ENCODE measurements at places on chromosomes 3 and 15.

DNA sequence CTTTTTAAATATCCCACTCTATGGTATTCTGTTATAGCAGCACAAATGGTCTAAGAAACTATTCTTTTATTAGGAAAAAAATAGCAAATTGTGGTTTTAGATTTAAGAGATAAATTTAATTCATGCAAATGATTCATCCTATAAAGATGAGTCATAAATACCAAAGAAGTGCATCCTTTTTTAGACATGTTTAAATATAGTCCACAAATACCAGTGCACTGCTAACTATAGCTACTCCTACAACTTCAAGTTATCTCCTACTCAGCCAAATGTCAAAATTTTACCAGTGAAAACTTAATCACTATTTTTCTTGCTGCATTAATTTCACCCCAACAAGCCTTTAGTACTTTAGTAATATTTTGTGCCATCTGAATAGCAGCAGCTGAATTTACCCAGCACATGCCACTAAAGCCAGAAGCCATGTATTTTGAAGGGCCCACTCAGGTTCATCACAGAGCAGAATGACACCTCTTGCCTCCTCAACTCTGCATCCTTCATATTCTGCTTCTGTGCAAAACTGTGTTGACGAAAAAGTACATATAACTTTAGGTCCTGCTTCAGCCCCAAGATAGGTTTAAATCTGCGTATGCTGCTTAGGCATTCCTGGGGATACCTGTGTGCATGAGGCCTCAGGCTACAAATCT, 24.9 kb downstream of the CX3CR1 start:
- no peak for DNase-seq

- DNase-seq: peak; percentile 88
Measured at GRCh38 chr3:189961522-189962161, 159.1 kb downstream of the P3H2 start.

DNA sequence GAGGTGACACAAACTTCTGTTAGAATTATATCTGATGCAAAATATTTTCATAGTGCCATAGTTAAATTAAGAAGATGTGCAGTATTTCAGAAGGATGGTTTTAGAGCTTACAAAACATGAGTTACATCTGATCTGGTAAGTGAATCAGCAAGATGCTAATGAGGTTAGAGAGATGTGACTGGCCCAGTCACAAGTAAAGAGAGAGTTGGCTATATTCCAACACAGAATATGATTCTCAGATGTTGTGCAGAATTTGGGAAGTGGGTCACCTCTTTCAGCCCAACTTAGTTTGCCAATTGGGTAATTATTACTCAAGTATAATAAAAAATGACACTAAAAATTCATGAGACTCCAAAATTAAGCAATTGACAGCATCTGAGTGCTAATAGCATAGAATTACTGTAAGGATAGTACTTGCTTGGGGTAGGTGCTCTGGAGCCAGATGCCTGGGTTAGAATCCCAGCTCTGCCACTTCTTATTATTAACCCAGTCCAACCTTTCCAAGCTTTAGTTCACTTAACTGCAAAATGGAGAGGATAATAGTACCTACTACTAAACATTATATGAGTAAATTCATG, 30.8 kb downstream of the P2RY1 start:
- no peak for DNase-seq

DNA sequence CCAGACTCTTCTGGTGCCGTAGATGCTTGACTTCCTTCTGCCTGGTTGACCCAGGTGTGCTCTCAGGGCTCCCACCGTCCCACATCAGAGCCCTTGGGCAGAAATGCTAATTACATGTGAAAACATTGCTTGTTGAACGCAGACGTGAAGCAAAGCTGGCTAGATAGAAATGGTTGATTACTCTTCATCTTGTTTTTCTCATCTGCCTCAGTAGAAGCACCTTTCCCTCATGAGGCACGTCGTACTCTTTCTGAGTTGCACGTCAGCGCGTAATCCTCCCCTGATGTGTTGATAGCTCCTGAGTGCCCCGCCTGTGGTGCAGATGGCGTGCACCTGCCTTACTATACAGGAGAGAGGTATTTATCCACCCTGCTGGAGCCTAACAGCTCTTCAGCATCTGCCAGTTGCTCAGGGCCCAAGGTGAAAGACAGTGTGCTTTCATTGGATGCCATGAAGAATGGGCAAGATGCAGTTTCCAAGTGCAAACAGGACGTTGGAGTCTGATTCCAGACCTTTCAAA, 18.1 kb downstream of the MAP6D1 start:
- DNase-seq: no peak

GRCh38 chr3:182530316-182530715, 263.0 kb upstream of the ATP11B start:
- no peak for DNase-seq

DNA sequence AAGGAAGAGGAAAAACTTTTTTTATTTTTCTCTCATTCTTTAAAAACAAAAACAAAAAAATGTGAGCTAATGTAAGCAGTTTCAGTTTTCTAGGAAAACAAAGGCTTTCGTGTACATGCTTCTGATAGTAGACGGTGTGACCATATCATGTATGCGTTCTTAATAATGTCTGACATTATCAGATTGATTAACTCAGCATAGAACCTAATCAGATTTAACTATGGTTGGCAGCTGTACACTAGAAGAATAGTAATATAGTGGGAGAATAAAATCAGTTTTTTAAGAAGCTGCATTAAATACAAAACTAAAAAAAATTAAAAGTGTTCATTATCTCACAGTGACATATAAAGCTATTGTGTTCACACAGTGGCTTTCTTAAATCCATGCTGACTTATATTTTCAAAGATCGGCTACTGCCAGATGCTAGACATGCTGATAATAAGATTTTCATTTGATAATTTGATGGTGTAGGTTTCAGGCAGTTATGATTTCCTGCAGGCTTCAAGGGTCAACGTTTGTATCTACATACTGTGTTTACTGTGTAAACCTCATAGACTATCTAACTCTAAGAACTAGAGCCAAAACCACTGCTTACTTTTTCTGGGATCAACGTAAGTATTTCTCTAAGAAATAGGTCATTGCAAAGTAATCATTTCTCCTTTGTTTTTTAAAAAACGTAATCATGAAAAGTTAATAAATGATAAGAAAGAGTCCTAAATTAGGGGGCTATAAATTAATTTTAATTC, 74.0 kb downstream of the UBE2E2 start:
- DNase-seq: no peak

GRCh38 chr3:161069511-161070251, 35.5 kb downstream of the B3GALNT1 start:
- no peak for DNase-seq

- DNase-seq: no peak
Measured at GRCh38 chr3:150074277-150074676, 103.6 kb upstream of the PFN2 start.

DNA sequence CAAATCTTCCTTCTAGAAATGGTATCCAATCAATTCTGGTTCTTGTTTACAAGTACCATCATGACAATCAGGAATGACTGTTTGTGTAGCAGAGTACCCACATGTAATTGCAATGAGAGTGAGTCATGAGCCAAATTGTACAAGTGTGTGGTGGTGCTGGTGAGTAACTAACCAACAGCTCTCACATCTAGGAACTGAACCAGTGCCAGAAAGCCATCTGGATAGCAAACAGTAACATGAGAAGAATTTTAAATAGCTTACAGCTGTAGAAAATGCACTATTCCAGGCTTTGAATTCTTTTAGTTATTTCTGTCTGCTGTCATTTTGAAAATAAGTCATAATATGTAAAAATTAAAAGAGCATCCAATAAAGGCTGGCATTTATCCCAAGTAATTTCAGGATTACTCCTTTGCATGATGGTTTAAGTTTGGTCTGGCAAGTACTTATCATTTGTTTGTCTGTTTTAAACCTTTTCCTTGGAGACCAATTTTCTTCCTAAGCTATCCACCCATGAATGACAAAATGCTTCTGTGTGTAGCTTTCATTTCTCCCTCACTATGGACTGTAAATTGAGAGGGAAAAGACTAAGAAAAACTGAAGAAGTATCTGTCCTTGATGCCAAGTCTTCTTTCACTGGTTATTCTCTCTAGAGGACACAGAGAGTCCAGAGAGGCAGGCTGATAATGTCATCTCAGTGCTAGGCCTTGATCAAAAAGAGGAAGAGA, 60.0 kb downstream of the PIK3CB start:
- DNase-seq: peak; percentile 85

GRCh38 chr3:45112939-45113338, 33.2 kb downstream of the CDCP1 start:
- no peak for DNase-seq

DNA sequence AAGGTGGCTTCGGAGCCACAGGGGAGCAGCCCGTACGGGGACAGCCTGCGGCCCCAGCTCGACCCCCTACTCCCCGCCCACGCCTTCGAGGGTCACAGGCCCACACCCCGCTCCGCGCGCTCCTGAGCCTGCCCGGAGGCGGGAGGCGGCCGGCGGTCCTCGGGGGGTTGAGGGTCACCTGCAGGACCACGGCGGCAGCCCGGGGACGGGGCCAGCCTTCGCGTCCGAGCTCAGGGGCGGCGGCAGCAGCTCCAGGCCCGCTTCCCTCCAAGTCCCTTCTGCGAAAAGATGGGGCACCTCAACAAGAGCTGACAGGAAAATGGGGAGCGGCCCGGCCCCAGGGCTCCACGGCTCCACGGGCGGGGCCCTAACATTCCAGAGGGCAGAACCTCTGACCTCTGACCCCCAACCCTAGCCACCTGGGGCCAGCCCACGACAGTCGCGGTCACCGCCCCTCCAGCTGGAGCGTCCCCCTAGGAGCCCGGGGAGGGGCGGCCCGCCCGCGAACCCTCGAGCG, 428 bp downstream of the LYSMD4 start:
- DNase-seq: peak; percentile 40

GRCh38 chr3:38111696-38112377, 25.1 kb downstream of the ACAA1 start:
- DNase-seq: no peak

DNA sequence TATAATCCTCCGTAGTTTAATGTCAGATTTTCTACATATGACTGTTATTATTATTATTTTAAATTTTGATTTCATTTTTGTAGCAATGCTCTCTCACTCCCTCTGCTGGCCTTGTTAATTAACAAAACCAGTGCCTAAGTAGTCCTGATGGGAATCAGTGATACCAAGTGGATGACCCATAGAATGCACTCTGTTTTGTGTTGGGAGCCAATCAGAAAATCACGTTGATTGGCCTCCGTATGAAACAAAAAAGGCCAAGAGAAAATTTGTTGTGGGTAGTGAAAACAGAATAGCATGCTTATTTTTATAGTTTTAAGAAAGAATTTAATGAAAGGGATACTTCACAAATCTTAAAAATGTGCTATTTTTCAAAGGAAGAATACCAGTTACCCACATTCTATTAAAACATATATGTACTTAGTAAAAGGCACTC, 34.4 kb upstream of the MEIS2 start:
- no peak for DNase-seq

- DNase-seq: peak; percentile 66
Measured at GRCh38 chr3:57068437-57069089, 8.1 kb downstream of the SPATA12 start.

DNA sequence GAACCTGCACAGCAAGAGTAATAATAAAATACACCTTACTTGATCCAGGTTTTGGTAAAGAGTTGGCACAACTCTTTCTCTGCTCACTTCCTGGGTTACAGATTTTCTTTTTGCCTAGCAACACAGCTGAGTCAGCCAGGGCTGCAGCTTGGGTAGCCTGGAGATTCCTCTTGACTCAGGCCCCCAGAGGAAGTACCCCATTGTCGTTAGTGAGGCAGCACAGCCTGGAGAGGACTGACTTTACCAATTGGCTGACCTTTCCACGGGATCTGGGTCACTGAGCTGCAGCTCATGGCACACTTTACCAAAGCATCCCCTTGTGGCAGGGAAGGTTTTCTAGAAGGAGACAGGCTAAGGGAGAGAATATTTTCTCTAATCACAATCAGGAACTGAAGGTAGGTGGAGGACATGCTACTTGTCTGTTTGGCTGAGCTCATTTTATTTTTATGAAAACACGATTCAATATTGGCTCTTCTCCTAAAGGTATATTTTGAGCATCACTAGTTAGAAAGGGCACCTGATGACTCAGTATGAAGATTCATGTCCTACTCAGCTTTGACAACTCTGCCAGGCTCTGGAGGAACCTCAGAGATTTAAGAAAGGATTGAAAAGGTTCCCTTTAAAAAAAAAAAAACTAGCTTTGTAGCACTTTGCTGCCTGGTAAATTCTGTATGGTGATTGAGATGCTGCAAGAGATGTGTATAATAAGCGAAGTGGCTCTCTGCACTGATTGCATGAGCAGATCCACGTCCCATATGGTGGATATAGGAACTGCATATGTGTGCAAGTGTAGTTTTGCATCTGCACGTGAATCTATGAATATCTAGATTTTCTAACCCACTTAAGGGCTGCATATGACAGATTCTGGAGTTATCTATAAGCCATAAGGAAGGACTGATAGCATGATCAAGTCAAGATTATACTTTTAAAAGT, 124.8 kb downstream of the CHDH start:
- DNase-seq: no peak

- DNase-seq: no peak
Measured at GRCh38 chr3:48762816-48763215, 45.8 kb upstream of the IP6K2 start.

- no peak for DNase-seq
Measured at GRCh38 chr3:124694486-124694885, 35.8 kb upstream of the UMPS start.

DNA sequence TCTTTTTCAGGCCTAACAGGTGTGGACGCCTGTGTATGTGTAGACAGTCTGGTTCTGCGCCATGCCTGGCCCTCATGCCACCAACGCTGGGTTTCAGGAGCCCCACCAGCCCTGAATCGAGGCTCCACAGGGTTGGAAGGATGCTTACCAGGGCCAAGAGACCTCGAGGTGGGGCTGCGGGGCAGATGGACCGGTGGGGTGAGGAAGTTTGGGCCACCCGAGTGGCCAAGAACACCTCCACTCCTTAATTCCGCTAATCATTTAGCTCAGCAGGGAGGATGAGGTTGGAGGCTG, 6.0 kb upstream of the ONECUT1 start:
- DNase-seq: no peak

DNA sequence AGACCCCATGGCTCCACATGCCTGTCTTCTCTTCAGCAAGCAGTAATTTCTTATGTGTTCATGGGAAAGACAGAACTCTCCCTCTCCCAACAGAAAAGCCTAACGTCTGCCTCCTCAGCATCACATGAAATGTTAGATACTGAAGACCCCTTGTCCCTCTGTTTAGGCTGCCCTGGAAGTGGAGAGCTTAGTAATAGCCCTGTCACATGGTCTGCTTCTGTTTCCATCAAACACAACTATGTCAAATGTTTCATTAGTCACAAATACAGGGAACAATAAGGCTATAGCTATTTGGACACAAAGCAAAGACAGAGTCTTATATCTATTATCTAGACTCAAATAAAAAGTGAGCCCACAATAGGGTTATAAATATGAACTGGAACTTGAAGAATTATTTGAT, 190.3 kb upstream of the TRIM42 start:
- DNase-seq: no peak

DNA sequence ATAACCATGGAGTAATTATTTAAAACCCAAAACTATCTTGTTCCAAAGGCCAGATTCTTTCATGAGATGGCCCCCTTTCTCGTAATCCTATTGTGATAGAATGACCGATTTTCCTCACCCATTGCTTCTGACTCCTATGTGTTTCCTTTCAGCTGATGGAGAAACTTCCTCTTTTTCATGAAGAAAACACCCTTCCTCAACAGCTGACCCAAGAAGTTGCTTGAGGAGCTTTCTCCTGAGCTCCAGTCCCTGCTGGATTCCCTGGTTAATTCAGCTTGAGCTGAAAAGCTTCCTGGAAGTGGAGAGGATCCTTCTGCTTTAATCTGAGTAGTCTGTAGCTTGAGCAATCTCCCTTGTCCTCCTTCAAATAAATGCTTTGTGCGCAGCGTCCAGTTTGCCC, 75.0 kb downstream of the BFSP2 start:
- no peak for DNase-seq

Measured in muscle of arm (tissue), 14 donors.